ENCODE measurements at places on chromosomes 2 and 18. TPM values are rescaled to one million over a fixed set of nuclear protein-coding genes. Genes with fewer than 3 reads are reported as not detected.

GRCh38 chr18:49041435-49042245, 90.9 kb upstream of the SMAD7 start:
- DNase-seq = no peak

DNA sequence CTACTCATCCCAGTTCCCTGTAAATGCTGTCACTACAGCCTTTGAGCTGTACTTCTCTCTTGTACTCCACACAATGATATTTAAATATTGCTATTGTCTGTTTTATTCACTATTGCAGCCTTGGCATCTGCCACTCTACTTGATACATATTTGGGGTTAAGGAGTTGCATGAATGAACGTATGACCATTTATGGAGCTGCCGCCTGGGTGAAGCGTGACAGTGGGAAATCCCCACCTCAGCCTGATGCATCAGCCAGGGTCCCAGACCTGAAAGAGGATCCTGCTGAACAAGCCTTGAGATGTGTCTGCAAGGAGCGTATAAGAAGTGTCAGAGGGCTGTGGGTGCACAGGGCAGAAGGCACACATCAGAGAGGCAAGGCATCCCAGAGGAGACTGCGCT, 39.1 kb downstream of the MRPL35 start:
- no peak for DNase-seq

- DNase-seq = no peak
These were observed 58.9 kb upstream of the CTNNA2 start for GRCh38 chr2:79453918-79454317.

DNA sequence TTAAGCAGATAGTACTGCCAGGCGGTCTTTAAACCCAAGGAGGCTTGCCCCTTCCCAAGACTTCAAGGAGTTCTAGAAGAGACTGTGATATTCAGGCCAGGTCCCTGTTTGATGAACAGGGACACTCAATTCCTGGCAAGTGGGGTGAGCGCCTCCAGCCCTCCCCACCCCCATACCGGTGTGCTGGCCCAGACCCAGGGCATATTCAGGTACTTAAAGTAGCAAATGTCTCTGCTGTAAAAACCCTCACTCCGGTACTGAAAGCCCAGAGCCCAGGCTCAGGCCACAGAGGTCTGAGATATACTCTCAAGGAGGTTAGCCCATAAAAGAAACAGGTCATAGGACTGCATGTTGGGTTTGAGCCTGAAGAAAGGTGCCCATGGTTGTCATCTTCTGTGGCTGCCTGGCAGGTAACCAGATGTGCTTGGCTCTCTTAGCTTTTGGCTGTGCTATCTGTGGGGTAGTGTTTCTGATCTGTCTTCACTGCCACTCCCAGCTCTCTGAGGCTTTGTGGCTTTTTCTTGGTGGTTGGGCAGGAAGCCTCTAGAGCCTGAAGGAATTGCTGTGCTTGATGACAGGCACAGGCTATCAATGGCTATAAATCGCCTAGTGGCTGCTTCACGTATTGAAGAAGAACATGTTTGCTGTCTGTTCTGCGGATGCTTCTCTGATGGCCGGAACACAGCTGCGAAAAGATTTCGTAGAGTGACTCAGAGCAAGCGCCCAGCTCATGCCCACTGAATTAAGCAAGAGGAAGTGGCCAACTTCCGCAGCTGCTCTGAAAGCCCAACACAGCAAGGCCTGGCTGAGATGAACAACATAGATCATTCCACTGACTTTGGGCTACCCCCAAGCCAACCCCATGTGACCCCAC, 63.3 kb upstream of the ALPP start:
- no peak for DNase-seq

DNA sequence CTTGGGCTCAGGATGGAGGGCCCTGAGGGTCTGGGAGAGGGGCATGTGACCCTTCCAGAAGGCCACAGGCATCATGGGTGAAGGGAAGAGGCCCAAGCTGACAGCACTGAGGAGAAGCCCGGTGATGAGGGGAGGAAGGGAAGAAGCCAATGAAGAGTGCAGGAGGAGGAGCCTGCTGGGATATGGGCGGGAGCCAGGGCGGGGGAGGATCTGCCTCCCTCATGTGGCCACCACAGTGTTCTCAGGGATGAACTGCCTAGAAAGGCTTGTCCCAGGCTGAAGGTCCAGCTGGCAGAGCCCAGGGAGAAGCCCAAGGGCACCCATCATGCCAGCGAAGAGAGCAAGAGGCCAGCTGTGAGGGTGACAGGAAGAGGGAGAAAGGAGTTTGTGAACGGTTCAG, 24.6 kb upstream of the PLB1 start:
- DNase-seq = no peak

Gene POMC
- 4.5 TPM for total RNA-seq

Gene CPLX4
- not detected for total RNA-seq

Gene G6PC2
- not detected for total RNA-seq

Data from epithelial cell of proximal tubule (primary cell).